Esophagus squamous epithelium (tissue), 5 donors: ENCODE measurements at places on chromosomes 5 and 9.

DNA sequence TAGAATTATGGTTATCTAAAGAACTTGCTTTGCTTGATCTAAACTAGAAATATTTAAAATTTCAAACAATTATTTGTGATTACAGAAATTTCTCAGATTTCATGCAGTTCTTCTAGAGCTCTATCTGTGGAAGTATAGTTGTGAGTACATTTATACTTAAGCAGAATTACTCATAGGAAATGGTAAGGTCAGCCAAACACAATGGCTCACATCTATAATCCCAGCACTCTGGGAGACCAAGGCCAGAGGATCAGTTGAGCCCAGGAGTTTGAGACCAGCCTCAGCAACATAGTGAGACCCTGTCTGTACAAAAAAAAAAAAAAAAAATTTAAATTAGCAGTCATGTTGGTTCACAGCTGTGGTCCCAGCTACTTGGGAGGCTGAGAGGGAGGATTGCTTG is 71.0 kb downstream of the INVS start:
- no peak for DNase-seq

GRCh38 chr5:89498699-89499098 is 615.7 kb upstream of the MEF2C start:
- DNase-seq, result no peak

DNA sequence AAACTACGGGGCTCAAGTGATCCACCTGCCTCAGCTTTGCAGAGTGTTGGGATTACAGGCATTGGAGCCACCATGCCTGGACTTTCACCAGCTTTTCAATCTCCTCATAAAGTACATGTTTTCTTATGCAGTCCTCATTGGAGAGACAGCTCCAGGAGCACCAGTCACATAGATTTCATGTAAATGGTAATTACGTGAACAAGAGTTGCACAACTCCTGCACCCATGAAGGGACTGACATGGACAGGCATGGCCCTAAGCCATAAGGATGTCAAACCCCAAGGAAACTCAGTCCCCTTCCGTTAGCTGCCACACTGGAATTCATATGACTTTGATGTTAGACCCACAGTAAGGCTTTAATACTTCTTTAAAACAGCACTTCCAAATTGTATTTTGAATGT is 7.6 kb upstream of the ADGRV1 start:
- no peak for DNase-seq

- no peak for DNase-seq
Measured at GRCh38 chr5:127031147-127031862, 947 bp upstream of the MARCHF3 start.
